IPS-NIHi11 (cell line): ENCODE measurements at places on chromosomes 1 and 21.

DNA sequence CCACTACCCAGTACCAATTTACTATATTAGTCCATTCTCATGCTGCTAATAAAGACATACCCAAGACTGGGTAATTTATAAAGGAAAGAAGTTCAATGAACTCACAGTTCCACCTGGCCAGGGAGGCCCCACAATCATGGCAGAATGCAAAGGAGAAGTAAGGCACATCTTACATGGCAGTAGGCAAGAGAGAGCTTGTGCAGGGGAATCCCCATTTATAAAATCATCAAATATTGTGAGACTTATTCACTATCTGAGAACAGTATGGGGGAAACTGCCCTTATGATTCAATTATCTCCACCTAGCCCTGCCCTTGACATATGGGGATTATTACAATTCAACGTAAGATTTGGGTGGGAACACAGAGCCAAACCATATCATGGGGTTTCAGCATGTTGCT lies 6.4 kb downstream of the CD58 start:
- no peak for DNase-seq

DNA sequence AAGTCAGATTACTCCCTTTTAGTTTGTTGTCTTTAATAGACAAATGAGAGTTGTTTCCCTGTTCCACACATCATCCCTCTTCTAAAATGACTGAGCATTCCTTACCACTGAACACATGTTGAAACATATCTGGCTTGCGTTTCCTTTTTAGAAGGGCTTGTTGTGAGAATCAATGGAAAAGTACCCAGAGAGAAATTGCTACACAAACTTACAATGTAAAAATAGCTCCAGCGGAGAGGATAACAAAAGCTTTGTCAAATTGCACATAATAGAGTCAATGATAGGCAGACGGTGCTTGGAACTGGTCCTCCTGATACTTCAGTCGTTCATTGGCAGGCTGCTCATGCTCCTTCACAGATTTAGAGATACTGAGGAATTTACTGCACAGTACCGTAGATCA lies 123.9 kb downstream of the CYYR1 start:
- DNase-seq, result no peak

- no peak for DNase-seq
These were observed 79.4 kb downstream of the PAPPA2 start for GRCh38 chr1:176542352-176542751.

DNA sequence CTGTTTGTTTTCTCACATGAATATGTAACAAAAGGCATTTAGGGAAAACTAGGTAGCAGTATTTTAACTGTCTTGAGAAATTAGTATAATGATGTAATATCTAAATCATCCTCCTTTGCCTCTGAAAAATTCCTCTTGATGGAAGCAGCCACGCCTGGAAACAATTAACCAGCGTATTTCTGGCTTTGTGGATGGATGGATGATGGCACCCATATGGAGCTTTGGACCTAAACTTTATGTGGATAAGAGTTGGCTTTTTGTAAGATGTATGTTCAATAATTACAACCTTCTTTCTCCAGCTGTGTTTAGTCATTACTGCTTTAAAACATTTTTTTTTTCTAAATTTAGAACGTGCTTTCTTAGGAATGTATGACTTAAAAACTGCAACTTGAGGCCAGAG lies 12.7 kb downstream of the CDCA8 start:
- DNase-seq, result no peak

- no peak for DNase-seq
These were observed 34.0 kb upstream of the EDN2 start for GRCh38 chr1:41518471-41518870.

DNA sequence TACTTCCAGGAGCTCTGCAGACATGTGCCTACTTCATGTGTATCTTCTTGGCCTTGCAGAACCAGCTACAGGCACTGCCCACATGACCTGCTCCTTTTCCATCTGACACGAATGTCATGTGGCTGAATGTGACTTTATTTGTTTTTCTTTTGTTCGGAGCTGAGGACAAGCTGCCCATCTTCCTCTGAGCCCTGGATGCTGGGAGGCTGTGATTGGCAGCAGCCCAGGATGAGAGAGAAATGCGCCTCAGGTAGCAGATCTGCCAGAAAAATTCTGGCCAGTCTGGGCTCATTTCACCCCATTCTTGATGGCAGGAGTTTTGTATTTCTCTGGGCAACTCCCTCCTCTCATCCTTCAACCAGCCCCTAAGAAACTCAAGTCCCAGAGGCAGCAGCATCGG lies 372.0 kb downstream of the RPS6KC1 start:
- DNase-seq, result no peak

DNA sequence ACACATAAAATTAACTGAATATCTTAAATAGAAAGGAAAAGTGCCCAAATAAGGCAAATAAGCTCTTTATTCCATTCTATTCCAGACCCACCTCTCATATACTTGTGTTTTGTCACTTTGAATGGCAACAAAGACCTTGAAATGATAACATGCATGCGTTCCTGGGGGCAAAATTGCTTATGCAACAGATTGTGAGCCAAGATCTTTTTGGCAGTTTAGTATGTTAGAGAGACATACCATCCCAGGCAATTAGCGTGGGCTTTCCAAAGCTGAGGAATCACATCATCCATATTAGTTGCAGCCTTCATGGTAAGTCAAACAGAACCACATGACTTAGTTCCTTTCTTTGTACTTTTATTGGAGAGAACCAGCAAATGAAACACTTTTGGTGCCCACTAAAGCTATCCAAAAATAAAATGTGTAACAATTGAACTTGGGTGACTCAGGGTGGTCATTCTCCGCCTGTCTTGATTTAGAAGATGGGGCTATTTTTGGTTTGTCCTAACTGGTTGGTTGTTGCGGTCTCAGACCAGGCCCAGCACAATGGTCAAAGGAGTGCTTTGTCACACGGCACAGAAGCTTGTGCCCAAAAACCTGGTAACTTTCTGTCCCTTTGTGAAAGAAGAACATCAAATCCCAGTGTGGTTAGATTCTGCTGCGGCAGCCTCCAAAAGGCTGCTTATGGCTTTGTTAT lies 68.7 kb upstream of the ATF3 start:
- no peak for DNase-seq

DNA sequence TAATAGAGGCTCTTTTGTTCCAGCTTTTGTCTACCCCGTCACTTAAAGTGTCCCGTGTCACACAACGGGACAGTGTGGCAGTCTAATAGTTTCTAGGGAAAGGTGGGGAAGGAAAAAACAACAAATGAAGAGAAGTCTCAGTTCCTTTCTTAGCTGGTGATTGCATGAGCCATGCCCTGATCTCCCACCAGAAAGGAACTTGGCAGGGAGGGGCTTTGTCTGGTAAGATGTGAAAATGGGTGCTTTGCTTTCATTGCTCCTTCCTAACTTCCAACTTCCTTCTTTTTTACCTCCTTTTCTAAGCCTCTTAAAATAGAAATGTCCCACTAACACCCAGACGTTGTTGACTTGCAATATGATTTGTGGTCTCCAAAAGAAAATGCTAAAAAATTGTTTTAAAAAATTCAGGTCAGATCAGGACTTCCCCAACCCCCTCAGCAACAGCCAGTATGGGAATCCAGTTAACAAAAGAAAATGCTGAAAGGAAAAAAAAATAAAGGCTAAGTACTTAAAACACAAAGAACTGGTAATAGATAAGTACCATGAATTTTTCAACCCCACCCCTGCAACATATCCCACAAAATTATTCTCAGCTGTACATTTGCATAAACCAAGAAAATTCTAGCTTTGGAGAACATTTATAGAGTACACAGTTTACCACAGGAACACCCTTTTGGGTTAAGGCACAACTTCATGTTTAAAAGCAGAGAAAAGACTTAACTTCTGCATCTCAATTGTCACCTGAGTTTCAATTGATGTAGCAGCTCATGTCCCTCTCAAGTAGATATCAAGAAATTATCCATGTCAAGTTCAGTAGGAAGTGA lies 106.2 kb downstream of the NIBAN1 start:
- no peak for DNase-seq

DNA sequence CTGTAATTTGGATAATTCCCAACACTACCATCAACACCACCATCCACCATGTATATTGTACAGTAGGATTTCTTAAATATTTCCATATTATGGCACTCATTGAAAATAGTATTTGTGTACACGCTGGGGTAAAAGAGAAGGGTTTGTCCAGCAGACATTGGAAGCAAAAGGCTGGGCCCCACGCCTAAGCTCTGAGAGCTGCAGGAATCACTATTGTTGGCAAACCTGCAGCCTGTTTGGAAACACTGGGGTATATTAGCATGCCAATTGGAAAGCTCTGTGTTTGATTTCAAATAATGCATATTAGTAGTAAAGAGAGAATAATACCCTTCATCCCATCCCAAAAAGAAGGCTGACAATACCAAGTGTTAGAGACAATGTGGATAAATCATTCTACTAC lies 81.5 kb upstream of the DPYD start:
- DNase-seq, result peak; percentile 5

DNA sequence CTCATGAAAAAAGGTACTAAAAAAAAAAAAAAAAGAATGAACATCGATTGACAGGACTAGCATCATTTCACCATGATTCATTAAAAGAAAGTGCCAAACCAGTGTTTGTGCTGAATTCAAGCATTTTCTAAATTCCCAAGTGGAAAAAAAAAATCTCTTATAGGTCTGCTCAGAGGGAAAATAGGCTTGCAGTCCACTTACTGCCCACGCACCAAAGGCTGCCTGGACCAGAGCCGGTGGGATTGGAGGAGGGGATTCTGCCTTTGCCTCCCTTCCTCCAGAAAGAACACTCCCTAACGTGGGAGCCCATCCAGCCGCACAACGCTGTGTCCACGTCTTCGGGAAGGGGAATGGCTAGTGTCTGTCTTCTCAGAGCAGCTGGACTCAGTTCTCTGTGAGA lies 5.5 kb upstream of the TRAPPC10 start:
- DNase-seq, result no peak

DNA sequence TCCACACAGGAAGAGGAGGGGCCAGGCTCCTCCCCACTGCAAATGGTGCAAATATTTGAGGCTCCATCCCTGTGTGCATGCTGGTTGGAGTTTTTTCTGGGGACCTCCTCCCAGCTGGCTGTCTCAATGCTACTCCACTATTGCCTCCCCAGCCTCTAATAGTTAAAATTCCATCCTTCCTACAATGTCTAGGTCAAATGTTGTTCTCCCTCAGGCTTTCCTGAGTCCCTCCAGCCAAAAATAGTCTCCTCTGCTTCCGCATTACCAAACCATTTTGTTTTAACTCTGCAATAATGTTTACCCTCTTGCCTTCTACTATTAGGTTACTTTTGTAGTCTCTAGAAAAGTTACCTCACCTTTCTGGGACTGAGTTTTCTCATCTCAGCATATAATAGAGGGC lies 29.6 kb upstream of the FMO1 start:
- DNase-seq, result no peak

DNA sequence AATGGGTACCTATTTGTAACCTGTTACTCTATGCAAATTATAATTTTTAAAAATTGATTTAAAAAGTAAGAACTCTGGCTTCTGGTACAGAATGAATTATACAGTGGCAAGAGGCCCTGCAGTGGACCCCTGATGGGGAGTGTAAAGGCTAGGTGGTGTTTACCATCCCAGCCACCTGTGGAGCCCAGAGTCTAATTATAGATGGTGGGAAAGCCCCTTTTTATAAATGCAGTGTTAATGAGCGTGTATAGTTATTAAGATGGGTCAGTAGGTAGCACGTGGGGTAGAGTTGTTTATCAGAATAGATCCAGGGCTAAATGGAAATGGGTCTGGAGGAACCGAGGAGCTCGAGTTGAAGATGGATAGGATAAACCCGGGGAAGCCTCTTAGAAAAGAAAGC lies 13.9 kb upstream of the PRELP start:
- no peak for DNase-seq

DNA sequence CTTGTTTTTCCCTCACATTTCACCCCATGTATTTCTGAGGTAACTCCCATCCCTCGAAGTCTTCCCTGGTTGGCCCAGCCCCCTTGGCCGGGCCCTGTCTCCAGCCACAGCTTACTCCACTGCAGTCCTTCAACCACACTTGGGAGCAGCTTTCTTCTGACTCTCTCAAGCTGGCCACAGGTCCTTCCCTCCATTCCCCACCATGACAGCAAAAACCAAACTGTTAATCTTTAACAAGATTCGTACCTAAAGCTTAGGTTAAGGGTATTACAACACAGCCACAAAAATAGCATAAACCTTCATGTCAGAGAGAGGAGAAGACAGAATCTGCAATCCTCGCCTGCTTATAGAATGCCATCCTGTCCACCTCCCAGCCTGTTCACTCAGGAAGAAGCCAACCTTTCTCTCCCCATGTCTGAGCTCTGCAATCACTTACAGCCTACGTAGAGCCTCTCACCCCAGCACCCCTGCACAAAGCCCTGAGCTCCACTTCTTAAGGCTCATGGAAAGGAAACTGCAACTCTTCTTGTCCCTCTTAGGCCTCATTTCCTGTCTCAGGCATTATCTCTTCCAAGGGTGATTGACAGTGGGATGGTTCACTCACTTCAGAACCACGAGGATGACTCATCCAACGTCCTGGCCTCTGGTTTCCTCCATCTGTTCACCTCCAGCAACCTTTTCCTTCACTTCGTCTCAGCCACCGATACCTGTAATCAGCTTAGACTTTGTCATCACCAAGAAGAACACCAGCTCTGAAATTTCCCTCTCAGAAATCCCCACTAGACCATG lies 72.8 kb downstream of the CD2 start:
- no peak for DNase-seq

DNA sequence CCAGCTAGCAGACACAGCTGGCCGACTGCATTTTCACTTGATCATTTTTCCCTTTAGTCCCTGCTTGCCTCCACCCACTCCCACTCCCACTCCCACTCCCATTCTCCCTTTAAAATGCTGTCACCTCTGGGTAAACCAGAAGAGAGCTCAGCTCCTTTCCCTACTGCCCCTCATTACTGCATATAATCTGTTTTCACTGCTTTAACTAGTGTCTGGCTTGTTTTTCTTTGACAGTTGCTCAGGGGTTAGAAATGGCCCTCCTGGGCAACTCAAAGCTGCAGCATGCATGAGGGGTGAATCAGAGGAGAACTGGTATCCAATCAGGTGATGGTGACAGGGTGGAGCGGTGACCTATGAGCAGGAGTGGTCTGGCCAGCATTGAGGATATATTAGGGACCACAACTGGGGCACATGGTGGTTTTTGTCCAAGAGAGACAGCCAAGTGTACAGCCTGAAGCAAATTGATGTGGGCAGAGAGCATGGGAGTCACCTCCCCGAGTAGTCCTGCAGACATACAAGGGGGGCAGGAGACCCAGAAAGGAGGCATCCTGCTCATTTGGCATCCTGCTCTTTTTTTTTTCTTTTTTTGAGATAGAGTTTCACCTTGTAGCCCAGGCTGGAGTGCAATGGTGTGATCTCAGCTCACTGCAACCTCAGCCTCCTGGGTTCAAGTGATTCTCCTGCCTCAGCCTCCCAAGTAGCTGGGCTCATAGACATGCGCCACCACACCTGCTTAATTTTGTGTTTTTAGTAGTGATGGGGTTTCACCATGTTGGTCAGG lies 42.6 kb upstream of the SRSF10 start:
- DNase-seq, result peak; percentile 33
